ENCODE measurements at places on chromosomes 11 and 22. TPM values are rescaled to one million over a fixed set of nuclear protein-coding genes. Genes with fewer than 3 reads are reported as not detected.

The PRDX5 gene
- total RNA-seq: 104 TPM

The SLC29A2 gene
- 18.9 TPM for total RNA-seq

The C11orf24 gene
- 38.0 TPM for total RNA-seq

The SCGB2A2 gene
- not detected for total RNA-seq

The TIMP3 gene
- total RNA-seq: not detected

The C22orf42 gene
- total RNA-seq: not detected

The RTCB gene
- 105 TPM for total RNA-seq

The SLC6A5 gene
- not detected for total RNA-seq

The FBXO7 gene
- 95.6 TPM for total RNA-seq

The DKK3 gene
- total RNA-seq: not detected
